ENCODE measurements at places on chromosomes 12 and 14.

- DNase-seq, result peak; percentile 70
Observed at GRCh38 chr12:14256555-14257169, 108.8 kb upstream of the ATF7IP start.

DNA sequence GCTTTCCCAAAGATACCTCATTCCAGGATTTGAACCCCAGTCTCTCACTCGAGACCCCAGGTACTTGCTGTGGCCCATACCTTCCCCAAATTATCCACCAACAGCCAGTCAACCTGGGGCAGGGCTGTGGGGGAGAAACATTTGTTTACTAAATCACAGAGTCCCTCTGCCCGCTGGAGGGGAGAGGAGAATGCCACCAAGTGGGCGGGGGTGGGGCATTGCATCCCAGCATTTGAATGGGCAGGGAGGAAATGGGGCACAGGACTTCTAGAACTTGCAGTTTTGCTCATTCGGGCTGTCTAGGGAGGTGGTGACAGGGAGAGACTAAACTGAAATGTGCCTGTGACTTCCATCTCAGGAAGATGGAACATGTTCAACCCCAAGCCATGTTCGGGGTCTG lies 10.9 kb upstream of the SERPINA9 start:
- no peak for DNase-seq

GRCh38 chr14:67831113-67831512 lies 11.5 kb downstream of the RAD51B start:
- DNase-seq, result no peak

GRCh38 chr12:113174461-113175384 lies 10.6 kb downstream of the DDX54 start:
- DNase-seq, result peak; percentile 47

GRCh38 chr12:56766535-56766934 lies 3.4 kb downstream of the HSD17B6 start:
- no peak for DNase-seq

DNA sequence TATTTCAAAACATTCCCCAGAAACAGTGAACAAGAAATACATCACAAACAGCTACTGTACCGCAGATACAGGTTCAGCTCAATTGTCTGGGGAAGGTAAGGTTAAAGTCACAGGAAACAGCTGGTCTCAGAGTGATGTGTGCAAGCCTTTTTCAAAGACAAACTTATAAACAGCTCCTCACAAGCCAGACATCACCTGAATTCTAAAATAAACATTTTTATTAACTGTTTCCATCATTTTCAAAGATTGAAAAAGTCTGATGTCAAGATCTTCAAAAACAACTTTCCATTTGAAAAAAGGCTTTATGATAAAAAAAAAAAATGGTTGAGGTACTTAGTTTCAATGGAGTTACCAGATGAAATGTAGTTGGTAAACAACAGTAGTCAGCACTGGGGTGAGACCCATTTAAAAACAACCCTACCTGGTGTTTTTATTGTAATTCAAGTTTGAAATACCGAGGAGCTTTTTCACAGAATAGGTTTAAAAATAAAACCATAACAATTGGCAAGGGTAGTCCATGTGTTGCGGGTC lies 4.0 kb downstream of the BTG1 start:
- no peak for DNase-seq

- peak; percentile 82 for DNase-seq
Observed at GRCh38 chr12:100867639-100868393, 73.2 kb downstream of the ANO4 start.

DNA sequence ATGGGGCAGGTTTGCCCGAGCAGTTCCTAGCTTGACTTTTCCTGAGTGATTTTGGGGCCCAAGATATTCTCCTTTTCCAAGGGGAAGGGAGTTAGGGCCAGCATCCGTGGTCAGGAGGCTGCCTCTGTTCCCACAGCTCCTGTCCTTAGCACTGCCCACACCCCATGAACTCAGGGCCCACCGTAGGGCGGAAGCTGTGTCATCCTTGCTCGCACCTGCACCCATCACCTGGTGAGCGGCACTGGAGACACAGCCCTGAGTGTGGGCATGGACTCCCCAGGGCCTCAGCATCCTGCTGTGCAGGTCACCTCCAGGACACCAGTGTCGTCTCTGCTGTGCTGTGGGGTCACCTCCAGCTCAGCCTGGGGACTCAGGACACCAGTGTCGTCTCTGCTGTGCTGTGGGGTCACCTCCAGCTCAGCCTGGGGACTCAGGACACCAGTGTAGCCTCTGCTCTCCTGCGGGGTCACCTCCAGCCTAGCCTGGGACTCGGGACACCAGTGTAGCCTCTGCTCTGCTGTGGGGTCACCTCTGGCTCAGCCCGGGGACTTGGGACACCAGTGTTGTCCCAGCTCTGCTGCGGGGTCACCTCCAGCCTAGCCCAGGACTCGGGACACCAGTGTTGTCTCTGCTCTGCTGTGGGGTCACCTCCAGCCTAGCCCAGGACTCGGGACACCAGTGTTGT lies 322.9 kb downstream of the ADGRD1 start:
- no peak for DNase-seq

DNA sequence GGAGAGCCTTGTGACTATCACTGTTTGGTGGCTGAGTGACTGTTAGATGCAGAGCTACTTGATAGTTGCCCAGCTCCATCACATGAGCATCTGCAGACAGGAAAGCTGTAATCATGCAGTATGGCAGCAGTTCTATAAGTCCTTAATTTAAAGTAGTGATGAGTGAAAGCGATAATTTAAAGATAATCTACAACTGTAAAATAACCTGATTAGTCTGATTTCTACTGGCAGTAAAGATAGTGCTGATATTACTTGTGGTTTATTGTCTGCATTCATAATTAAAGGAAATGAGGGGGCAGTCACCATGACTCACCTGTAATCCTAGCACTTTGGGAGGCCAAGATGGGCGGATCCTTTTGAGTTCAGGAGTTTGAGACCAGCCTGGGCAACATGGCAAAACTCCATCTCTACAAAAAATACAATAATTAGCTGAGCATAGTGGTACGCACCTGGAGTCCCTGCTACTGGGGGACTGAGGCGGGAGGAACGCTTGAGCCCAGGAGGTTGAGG lies 41.2 kb upstream of the PLEKHD1 start:
- DNase-seq, result peak; percentile 34

DNA sequence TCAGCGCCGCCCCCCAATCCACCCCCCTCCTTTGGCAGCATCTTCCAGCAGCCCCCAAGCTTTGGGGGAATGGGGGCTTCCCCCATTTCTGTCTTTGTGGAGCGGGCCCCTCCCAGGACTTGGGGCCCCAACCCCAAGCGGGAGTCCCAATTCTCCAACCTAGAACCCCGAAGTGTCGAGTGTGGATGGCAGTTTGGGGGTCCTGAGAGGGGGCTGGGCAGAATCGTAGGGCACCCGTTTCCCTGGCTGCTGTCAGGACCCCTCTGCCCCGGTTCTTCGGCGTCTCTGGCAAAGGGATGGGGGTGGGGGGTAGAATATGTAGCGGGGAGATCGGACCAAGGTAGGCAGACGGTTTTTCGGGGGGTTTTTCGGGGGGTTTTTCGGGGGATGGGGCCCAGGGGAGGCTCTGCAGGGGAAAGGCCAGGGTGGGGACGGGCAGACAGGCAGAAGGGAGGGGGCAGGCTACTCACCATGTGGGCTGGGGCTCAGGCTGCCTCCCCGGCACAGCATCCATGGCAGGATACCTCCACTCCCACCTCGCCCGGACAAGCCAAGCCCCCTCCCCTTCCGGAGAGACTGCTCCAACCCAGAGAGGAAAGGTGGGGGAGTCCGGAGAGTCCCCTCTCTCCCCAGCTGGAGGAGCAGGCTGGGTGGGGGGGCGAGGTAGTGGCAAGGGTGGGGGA lies 739 bp downstream of the JPH4 start:
- DNase-seq, result no peak

GRCh38 chr14:52405314-52405713 lies 91.2 kb downstream of the PTGER2 start:
- DNase-seq, result no peak

GRCh38 chr12:94721173-94721572 lies 70.8 kb upstream of the TMCC3 start:
- no peak for DNase-seq

DNA sequence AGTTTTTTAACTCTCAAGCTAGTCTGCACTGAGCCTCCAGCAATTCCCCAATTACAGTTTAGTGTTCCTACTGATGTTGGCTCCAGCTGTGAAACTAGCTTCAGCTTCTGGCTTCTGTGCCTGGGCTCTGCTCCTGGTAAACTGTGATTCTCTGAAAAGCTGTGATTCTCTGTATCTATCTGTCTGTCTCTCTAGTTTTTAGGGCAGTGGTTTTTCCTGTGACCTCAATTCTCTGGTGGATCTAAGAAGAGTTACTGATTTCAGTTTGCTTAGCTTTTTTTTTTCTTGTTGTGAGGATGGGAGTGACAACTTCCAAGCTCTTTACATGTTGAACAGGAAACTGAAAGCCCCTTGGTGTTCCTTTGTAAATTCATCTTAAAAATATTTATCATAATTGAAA lies 3.8 kb upstream of the HIF1A start:
- no peak for DNase-seq

GRCh38 chr14:24057271-24057670 lies 5.5 kb downstream of the CARMIL3 start:
- no peak for DNase-seq

- DNase-seq, result peak; percentile 66
Observed at GRCh38 chr14:33848706-33849454, 102.0 kb downstream of the EGLN3 start.

DNA sequence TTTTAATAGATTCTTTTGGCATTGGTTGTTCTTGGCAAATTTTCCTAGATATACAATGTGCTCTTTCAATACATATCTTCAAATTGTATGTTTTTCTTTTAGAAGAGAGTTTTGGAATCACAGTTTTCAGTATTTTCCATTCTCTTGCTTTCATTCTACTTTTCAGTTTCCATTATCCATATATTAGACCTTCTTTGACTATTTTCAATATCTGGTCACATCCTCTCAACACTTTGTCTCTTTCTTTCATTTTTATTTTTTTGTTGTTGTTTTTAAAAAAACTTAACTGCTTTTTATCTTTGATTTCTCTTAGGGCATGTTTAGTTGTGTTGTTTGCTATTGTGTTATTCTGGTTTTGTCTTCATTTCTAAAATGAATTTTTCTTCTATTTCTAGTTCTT lies 59.9 kb upstream of the CLMN start:
- DNase-seq, result no peak

GRCh38 chr12:49703647-49704137 lies 3.5 kb downstream of the FMNL3 start:
- DNase-seq, result peak; percentile 38

GRCh38 chr12:89280833-89281538 lies 71.3 kb downstream of the DUSP6 start:
- DNase-seq, result peak; percentile 18

- no peak for DNase-seq
Observed at GRCh38 chr14:89125216-89125615, 291.8 kb downstream of the FOXN3 start.

- DNase-seq, result no peak
Observed at GRCh38 chr12:88509851-88510250, 70.4 kb downstream of the KITLG start.

- no peak for DNase-seq
Observed at GRCh38 chr12:41058266-41058665, 129.9 kb upstream of the PDZRN4 start.

DNA sequence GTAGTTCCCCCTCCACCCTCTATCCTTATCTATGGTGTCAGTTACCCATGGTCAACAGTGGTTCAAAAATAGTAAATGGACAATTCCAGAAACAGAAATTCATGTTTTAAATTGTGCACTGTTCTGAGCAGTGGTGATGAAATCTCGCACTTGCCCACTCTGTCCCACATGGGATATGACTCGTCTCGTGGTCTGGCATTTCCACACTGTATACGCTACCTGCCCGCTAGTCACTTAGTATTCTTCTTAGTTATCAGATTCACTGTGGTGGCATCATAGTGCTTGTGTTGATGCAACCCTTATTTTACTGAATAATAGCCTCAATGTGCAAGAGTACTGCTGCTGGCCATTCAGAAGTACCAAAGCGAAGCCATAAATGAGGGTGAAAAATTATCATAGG lies 507.0 kb downstream of the SNAPC1 start:
- peak; percentile 29 for DNase-seq

GRCh38 chr12:103462675-103463074 lies 33.1 kb downstream of the C12orf42 start:
- DNase-seq, result no peak

DNA sequence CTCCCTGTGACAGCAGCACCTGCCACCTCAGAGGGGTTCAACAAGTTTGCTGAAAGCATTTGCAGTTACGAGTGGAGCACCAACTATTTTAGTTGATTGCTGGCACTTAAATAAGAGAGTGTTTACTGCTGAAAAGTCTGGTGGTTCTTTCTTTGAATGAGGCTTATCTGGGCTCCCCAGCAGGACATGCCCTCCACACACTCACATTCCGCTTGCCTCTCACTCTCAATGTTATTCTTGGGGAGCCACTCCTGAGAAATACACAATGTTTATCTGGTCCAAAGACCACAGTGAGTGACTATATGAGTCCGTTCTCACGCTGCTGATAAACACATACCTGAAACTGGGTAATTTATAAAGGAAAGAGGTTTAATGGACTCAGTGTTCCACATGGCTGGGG lies 31.9 kb downstream of the NT5DC3 start:
- no peak for DNase-seq

GRCh38 chr14:58082491-58083098 lies 69.4 kb downstream of the ARMH4 start:
- peak; percentile 87 for DNase-seq

GRCh38 chr12:79329933-79330332 lies 360.8 kb downstream of the PAWR start:
- peak; percentile 42 for DNase-seq

- DNase-seq, result no peak
Observed at GRCh38 chr12:5124401-5124800, 80.7 kb downstream of the KCNA5 start.

- DNase-seq, result peak; percentile 33
Observed at GRCh38 chr12:101670007-101670671, 27.3 kb upstream of the CHPT1 start.

- peak; percentile 96 for DNase-seq
Observed at GRCh38 chr14:88616697-88617096, 53.9 kb downstream of the ZC3H14 start.
